Sigmoid colon (tissue), 7 donors: ENCODE measurements at places on chromosomes 11 and 22. TPM values are rescaled to one million over a fixed set of nuclear protein-coding genes. Genes with fewer than 3 reads are reported as not detected.

CD3E gene
- not detected for total RNA-seq

ACO2 gene
- 67.3 TPM for total RNA-seq

SIK2 gene
- 12.1 TPM for total RNA-seq

PACSIN3 gene
- total RNA-seq, result 75.0 TPM

NAALADL1 gene
- total RNA-seq, result 73.1 TPM

SLC43A1 gene
- total RNA-seq, result 27.5 TPM

FOLR1 gene
- total RNA-seq, result 0.71 TPM

MUC5B gene
- total RNA-seq, result not detected

SSH3 gene
- total RNA-seq, result 37.7 TPM

ACTN3 gene
- total RNA-seq, result under 0.01 TPM

PDGFB gene
- total RNA-seq, result 3.1 TPM

MB gene
- 0.68 TPM for total RNA-seq

GRCh38 chr11:101912823-101913284, 2.0 kb upstream of the CEP126 start:
- DNase-seq, result no peak

- DNase-seq, result no peak
Observed at GRCh38 chr11:69122630-69123431, 32.9 kb upstream of the SMIM38 start.

- DNase-seq, result no peak
Observed at GRCh38 chr11:17743026-17743807, 8.6 kb downstream of the KCNC1 start.

DNA sequence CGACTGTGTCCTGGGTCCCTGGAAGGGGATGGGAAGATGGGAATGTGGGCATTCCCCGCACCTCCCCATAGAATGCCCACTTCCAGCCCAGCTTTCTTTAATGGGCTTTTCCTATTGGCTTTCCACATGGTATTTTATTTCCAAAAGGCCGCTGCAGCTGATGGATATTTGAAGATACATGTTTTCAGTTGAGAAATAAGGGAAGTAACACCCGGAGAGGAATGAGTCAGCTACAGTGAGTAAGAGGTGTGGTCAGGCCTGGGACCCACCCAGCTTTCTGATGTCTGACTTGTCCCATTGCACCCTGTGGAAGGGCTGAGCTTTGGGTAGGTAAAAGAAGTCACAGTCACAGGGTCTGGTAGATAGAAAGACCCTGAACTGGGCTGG, 476.9 kb downstream of the MIAT start:
- peak; percentile 85 for DNase-seq

GRCh38 chr11:92929653-92930052, 39.8 kb upstream of the MTNR1B start:
- no peak for DNase-seq

DNA sequence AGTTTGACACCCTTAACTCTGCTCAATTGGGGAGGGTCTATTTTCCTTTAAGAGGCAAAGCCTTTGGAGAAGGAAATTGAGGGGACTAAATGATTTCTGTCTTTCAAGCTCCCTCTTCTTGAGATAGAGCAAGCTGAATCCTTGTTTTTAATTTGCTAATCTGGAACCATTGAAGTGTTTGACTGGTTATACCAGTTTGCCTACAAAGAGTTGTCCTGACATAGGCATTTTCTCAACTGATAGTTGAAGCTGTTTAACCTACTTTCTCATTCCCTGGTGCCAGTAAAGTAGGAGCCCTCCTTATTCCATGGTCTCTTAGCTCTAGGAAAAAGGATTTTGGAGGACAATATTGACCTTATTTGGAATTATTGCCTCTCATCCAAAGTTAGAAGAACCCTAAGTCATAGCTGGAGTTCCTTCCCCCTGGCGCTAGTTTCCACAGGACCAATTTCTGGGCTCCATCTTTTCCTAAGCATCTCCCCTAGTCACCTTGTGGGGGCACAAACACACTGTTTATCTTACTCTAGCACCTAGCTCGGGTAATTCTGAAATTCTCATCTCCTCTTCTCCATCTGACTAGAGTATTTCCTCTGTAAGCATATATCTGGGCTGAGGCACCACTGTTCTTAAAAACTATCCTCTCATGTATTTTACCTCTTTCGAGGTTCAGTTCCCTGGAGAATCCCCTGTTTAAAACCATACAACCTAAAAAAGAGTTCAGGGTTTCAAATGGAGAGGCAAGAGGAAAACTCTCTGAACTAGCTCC, 7.4 kb downstream of the ZDHHC5 start:
- DNase-seq, result no peak

GRCh38 chr11:43967661-43968060, 25.2 kb downstream of the C11orf96 start:
- DNase-seq, result no peak

- no peak for DNase-seq
Observed at GRCh38 chr11:131476266-131476665, 105.9 kb downstream of the NTM start.

- no peak for DNase-seq
Observed at GRCh38 chr22:19815093-19815822, 39.4 kb downstream of the GNB1L start.

DNA sequence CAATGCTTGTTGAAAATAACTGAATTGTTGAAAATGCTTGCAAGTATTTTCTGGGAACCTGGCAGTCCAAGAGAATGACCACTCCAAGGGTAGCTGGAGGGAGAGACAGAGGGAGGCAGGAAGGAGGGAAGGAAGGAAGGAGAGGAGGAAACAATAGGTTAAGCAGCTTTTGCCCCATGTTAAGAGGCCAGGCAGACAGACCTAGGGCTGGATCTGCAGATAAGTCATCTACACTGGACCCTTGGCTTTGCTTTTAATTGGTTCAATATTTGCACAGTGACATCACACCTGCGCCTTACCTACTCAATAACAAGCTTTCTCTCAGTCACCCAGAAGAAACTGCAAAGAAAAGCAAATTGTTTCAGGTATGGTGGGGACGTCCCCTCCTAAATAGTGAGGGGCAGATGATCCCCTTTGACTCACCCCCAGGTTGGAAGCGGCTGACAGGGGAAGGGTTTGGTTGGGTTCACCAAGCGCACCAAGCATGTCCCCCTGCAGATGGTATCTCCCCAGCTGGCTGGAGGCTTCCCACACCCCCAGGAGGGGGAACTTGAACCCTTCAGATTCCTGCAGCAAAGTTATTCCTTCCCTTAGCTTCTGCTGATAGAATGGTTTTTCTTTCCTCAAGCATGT, 24.3 kb downstream of the MYH9 start:
- no peak for DNase-seq

GRCh38 chr11:69698362-69698761, 5.5 kb downstream of the FGF19 start:
- DNase-seq, result peak; percentile 14

- DNase-seq, result peak; percentile 75
Observed at GRCh38 chr11:62832336-62833234, at the start of gene TEX54. Gene TEX54 (minus strand): TSS chr11:62832841.

DNA sequence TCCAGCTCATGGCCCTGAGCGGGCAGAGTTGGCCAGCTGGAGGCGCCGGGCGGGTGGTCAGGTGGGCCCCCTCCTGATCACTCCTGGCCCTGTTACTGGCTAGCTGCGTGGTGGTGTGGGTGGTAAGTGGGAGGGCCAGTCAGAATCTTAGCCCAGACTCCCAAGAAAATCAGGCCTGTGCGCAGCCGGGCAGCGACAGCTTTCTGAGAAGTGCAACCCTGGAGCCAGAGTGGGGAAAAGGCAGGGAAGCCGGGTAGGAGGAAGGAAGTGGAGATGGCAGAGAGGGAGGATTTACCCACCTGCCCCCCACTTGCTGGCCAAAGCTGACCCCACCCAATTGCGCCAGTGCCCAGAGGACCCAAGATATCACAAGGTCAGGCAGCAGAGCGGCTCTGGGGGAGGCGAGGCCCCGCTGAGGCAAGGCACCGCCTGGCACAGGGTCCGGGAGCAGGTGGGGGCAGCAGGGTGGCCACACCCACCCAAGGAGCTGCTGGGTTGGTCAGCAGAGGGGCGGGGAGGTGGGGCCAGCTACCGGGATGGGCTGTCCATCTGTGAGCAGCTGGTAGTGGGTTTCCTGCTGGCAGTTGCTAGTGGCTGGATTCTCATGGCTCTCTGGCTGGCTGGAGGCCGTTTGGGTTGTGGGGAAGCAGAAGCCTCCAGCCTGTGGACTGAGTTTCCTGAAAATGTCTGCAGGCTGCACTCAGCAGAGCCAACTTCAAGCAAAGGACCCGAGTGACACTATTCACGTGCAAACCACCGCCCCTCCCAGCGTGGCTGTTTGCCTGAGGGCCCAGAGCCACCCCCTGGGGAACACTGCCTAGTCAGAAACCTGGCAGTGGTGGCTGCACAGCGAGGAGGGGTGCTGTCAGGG, 196.4 kb downstream of the IGLL1 start:
- DNase-seq, result no peak

- no peak for DNase-seq
Observed at GRCh38 chr11:124359566-124359965, 24.7 kb downstream of the OR8B2 start.

DNA sequence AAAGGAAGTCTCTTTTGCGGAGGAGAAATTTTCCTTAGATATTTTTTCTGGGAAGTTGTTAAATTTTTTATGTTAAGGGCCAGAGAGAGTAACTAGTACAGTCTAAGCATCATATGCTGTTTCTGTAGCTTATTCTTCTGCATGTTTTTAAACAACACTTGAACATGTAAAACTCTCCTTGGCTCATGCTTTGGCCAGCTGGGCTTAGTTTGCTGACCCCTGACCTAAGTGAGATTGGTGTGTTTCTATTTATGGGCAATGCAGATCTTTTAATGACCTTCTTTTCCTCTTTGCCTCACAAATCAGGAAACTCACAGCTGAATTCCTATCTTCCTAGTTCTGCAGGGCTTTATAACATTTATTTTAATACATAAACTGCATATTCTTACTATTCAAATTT, 942.5 kb downstream of the OPCML start:
- DNase-seq, result no peak

DNA sequence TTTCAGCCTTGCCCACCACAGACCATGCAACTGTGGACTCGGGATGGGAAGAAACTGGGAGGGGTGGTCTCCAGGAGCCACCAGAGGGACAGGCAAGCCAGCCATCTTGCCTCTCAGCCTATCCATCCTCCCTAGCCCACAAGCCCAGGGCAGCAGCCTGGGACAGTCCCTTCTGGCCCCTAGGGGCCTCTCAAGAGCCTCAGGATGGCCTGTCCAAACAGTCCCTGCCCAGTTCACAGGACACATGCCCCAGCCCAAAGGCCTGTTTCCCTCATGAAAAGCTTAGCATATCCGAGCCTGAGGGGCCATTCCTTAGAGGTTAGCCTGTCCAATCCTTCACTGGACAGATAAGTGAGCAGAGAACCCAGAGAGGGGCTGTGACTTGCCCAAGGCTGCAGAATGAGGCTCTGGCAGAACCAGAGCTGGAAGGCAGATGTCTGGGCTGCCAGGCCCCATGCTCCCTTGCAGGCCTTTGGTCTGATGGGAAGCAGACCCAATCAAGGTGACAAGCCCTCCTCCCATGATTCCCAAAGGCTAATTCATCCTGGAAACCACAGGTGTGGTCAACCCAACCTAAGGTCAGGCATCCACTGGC, 28.2 kb downstream of the LRRC10B start:
- no peak for DNase-seq

- DNase-seq, result no peak
Observed at GRCh38 chr22:44050766-44051355, 26.8 kb downstream of the PARVB start.

- no peak for DNase-seq
Observed at GRCh38 chr11:50073113-50074105, 40.7 kb downstream of the OR4C45 start.

DNA sequence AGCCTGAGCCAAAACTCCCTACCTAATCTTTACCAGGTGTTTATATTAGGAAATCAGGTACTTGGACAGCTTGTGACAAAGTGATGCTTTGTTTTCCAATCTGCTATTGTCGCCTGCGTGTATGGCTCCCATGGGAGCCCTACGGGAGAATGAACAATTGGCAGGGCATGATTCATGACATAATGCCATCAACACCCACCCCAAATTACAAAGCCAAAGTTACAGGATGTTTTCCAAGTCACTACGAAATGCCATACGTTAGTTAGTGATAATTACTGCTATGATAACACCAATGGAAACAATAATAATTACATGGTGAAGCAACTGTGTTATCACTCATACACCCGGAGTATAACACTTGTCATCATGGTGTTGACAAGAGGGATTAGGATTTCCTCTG, 226.4 kb downstream of the FAM181B start:
- no peak for DNase-seq

- no peak for DNase-seq
Observed at GRCh38 chr11:120871924-120872323, 152.0 kb upstream of the TBCEL start.

DNA sequence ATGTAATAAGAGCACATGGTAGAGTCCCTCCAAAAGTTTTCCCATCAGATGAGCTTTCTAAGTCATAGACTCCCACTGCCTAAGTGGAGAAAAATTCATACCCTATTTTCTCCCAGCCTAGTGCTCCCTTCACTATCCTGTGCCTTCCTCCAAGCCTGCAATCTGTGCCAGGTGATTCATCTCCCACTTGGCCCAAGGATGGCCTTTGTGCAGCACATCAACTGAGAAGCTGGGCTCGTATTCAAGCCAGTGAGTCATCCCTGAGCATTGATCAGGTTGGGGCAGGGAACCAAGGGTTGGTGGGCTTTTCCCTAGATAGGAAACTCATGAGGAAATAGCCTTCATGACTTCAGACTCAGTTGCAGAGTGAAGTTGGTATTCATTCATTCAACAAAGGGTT, 64.6 kb downstream of the PANX1 start:
- no peak for DNase-seq

- DNase-seq, result no peak
Observed at GRCh38 chr22:30667107-30667493, 575 bp downstream of the DUSP18 start.

GRCh38 chr22:47011131-47011858, 248.8 kb downstream of the TBC1D22A start:
- DNase-seq, result peak; percentile 40

GRCh38 chr11:11971906-11972547, 36.4 kb downstream of the DKK3 start:
- DNase-seq, result no peak

- no peak for DNase-seq
Observed at GRCh38 chr11:134714021-134714656, 302.1 kb upstream of the B3GAT1 start.

DNA sequence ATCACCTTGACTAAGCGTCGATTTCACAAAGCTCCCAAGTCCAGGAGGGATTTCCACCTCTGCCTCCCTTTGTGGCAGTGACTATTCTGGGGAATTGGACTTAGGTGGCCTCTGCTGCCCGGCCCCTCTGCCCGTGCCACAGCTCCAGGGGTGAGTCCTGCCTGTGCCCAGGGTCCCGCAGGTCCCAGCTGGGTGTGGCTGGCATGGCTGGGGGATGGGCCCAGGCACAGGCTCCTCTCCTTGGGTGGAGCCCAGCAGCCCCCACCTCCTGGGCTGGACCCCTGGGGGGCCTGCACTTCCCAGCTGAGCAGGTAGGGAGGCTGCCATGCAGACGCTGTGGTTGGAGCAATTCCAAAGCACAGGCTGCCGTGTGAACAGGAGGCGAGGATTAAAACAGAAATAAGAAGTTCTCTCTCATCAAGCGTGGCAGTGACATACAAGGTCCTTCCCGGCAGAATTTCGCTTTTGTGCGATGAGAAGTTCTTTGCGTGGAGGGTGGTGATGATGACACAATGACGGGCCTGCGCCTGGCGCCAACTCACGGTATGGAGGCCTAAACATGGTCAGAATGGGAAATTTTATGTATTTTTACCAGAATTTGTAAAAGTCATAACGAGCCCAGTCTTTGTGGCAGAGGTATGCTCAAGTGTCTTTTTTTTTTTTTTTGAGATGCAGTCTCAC, 107.3 kb downstream of the BRD1 start:
- no peak for DNase-seq
